ENCODE measurements at places on chromosomes 5 and 9.
A peak's percentile ranks its signal among the peaks of the same experiment; 100 is the strongest.

DNA sequence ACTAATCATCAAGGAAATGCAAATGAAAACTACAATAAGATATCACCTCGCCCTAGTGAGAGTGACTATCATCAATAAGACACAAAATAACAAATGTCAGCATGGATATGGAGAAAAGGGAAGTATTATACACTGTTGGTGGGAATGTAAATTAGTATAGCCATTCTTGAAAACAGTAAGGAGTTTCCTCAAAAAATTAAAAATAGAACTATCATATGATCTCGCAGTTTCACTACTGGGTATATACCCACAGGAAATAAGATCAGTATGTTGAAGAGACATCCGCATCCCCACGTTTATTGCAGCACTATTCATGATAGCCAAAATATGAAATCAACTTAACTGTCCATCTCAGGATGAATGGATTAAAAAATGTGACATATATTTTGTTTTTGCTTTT lies 31.6 kb upstream of the STK32A start:
- no peak for DNase-seq

DNA sequence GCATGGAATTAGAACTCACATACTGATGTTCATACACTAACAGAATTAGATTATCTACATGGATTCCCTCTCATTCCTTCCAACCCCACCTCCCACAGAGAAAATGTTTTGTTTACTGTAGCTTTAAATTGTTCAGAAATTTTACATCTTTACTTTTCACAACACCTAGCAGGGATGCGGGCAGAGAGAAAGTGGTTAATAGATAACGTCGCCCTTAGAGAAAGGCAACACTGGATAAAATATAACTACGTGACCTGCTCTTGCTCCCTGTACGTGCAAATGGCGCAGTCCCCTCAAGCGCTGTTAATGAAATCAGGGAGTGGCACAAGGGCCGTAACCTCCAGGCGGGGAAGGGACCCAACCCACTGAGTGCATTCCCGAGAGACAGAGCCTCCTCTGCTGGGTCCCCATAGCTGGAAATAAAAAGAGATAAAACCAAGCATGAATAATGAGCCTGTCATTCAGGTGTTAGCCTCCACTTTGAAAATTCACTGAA lies 125.3 kb upstream of the DAPK1 start:
- DNase-seq = no peak

GRCh38 chr9:124163760-124164255 lies 93.9 kb upstream of the NEK6 start:
- no peak for DNase-seq

- DNase-seq = peak; percentile 21
These were observed 12.9 kb upstream of the RHOBTB3 start for GRCh38 chr5:95718203-95718602.

GRCh38 chr9:69180670-69181069 lies 6.6 kb downstream of the TJP2 start:
- DNase-seq = peak; percentile 72
